ENCODE measurements at places on chromosomes 4 and X.

- DNase-seq, result peak; percentile 21
These were observed 22.9 kb upstream of the CPE start for GRCh38 chr4:165355900-165356300.

GRCh38 chr4:2339458-2340271, 77.8 kb upstream of the MXD4 start:
- DNase-seq, result no peak

- no peak for DNase-seq
These were observed 47.4 kb downstream of the HTRA3 start for GRCh38 chr4:8316911-8317351.

DNA sequence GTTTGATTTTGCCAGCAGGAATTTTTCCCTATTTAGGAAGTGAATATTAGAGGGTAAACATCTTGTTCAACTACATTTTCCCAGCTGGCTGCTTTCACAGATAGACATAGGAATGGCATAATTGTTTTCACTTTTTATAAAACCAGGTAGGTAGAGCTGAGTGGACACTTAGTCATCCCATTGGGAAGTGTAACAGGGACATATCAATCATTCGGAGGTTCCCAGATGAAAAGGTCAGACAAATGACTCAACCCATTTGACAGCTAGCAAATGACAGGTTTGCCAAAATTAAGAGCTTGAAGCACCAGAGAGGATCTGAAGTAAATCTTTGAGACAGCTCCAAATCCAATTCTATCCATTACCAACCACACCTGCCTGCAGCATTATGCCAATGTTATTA, 205.3 kb downstream of the SLC39A8 start:
- no peak for DNase-seq

DNA sequence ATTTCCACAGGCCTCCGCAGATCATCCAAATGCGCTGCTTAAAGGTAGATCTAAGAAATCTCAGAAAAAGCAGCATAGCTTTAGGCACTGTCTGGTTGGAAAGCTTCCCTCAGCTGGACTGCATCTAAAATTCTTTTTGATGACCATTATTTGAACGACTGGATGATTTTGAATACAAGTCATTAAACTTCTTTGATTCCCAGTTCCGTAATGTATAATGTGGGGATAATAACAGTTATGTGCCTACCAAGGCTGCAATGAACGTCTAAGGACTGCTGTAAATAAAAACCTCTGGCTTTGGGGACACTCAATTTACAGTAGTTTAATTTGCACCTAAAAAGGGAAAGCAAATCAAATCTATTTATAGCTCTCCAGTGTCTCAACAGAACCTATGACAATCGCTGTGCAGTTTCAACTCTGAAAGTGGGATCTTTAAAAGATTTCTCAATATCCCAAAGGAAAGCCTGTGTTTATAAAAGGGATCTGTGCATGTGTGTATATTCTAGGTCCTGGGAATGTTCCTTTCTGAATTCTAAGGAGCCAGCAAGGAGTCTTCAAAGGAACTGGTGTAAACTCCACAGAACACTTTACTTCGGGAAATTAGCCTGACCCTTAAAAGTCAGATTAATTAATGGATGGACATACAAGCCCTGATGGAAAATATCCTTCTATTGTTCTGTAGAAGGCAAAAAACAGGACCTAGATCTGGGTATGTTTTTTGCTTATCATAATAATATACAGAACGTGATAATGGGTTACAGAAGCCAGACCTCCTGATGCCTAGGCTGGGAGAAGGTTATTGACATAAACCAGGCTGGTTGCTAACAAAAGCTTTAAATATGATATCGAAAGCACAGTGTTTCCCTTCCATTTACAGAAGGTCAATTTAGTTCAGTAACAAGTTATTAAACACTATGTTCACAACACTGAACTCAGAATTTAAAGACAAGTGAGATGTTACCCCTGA, 53.4 kb downstream of the AFAP1 start:
- DNase-seq, result no peak

- no peak for DNase-seq
These were observed 19.0 kb upstream of the ACSL1 start for GRCh38 chr4:184844742-184845141.

GRCh38 chr4:76558396-76559235, 123.6 kb downstream of the SHROOM3 start:
- no peak for DNase-seq

- peak; percentile 35 for DNase-seq
These were observed 620.9 kb upstream of the GALNT7 start for GRCh38 chr4:172547724-172548123.

DNA sequence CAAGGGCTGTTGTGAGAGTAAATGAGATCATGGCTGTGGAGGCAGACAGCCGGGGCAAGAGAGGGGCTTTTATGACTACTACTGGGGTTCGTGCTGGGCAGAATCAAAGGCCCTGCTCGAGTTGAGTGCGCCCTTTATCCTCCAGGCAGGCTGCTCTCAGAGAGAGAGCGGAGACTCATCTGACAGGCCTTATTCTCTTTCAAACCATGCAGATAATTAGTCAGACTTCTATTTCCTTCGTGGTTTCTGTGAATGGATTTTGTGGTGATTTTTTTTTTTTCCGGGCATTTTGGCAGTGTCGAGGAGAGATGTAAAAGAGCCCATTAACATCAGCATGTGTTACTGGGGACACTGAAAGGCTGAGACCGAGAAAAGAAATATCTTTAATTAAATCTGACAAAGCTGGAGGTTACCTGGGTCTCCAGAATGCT, 73.6 kb downstream of the MED28 start:
- DNase-seq, result no peak

- DNase-seq, result no peak
These were observed 27.4 kb upstream of the CAMK2D start for GRCh38 chr4:113788888-113789287.

DNA sequence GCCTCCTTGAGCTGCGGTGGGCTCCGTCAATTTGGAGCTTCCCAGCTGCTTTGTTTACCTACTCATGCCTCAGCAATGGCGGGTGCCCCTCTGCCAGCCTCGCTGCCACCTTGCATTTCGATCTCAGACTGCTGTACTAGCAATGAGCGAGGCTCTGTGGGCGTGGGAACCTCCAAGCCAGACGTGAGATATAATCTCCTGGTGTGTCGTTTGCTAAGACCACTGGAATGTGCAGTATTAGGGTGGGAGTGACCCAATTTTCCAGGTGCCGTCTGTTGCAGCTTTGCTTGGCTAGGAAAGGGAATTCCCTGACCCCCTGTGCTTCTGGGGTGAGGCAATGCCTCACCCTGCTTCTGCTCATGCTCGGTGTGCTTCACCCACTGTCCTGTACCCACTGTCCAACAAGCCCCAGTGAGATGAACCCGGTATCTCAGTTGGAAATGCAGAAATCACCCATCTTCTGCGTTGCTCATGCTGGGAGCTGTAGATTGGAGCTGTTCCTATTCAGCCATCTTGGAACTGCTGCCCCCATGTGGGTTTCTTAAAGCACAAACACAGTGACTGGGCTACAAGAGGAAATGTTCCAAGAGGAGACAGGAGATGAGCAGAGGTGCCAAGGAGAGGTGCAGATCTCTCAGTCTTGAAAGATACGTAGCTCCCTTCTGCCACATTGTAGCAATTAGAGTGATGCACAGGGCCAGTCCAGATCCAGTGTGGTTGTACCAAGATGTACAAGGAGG, 193.0 kb upstream of the IGFBP7 start:
- DNase-seq, result no peak

DNA sequence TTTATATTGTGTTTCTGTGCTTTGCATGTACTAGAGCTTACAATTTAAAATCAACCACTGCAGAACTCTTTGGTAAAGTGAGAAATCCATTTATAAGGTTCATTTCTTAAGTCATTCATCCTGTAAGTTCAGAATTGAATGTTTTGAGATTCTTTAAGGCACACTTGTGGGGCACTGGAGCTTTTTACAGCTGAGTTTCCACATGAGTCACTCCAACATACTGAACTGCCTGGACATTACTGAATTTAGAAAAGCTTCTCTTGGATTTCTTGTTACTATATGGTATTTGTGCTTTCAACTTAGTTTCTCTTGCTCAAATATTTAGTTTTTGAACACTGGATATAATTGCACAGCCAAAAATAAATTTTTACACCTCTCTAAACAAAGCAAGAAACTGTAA, 226.3 kb downstream of the PACRGL start:
- no peak for DNase-seq

- no peak for DNase-seq
These were observed 113.9 kb downstream of the GPR143 start for GRCh38 chrX:9651737-9652136.

- DNase-seq, result peak; percentile 33
These were observed 26.1 kb downstream of the ARHGEF6 start for GRCh38 chrX:136754651-136755050.

- DNase-seq, result no peak
These were observed 185.2 kb downstream of the ANKRD50 start for GRCh38 chr4:124527364-124527763.

- DNase-seq, result no peak
These were observed 46.1 kb downstream of the MBNL3 start for GRCh38 chrX:132442691-132443090.

DNA sequence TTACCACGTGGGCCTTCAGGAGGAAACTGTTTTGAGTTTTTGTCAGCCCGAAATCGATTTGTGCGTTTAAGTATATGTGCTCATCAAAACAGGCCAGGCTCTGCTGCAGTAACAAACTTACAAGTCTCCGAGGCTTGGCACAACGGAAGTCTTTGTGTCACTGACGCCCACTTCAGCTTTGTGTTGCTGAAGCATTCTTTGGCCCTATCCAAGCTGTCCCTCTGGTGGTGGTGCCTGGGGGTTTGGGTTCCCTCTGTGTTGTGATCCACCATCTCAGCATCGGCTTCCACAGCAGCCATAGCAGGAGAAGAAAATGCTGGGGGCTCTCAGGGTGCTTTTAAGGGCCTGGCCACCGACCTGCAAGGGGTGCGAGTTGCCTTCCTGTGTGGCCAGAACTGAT, 176.4 kb downstream of the PTTG2 start:
- DNase-seq, result no peak

GRCh38 chr4:55175779-55176231, 50.4 kb upstream of the KDR start:
- DNase-seq, result no peak

DNA sequence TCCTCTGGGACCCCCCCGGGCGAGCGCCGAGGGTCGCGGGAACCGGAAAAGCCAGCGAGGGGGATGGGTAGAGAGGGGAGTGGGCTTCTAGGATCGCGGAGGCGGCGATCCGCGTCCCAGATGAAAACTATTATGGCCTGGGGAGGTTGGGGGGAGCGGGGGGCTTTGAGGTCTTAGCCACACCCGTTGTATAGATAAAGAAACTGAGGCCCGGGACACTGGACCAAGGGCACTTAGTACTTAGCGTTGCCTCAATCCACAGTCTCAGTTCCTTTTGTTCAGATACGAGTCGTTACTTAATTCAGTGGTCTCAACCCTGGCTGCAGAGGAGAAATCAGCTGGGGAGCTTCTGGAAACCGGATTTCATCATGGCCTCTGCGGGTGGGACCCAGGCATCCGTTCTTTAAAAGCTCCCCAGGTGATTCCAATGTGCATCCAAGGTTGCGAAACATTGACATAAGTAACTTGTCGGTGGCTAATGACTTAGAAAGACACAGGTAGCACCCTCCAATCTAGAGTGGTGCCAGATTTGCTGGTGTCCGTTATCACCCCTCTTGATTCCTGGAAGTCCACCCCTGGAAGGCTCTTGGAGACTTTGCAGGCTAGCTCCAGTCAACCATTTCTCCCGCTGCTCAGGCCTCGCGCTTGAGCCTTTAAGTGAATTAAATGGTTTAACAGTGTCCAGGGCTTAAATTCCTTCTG, 90.7 kb downstream of the GEMIN8 start:
- no peak for DNase-seq

DNA sequence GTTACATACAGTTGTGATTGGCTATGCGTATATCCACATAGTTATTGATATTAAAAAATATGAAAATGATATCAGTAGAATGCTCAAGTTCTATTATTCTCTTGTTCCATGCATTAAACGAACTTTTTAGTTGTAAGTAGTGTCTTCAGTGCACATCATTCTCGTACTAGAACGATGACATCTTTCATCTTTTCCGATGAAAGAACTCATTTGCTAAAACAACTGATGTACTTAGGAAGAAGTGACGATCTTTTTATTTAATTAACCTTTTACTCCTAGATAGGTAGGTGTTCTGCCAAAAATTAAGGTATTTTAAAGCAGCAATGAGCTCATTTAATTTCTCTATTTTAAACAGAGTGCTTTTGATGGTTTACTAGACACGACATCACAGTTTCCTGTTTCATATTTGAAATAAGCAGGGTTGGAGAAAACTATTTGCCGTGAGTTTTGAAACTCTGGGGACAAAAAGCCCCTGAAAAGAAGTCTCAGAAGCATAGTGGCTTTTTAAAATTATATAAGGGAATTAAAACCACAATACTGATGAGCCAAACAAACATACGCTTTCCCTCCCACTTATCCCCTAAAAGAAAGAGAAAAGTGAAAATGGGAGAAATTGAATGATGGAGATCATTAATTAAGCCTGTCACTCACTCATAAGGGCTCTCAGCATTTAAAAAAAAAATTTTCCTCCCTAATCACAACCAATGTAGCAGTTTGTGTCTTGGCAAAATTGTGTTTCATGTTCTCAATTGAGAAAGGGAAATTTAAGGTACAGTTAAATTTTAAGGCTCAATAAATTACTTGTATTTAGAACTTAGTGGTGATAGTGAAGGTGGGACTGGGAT, 25.6 kb downstream of the SPRY1 start:
- no peak for DNase-seq

GRCh38 chr4:160709546-160709945, 1454.3 kb downstream of the FSTL5 start:
- DNase-seq, result no peak

- DNase-seq, result no peak
These were observed 24.6 kb upstream of the CD40LG start for GRCh38 chrX:136623396-136623795.

DNA sequence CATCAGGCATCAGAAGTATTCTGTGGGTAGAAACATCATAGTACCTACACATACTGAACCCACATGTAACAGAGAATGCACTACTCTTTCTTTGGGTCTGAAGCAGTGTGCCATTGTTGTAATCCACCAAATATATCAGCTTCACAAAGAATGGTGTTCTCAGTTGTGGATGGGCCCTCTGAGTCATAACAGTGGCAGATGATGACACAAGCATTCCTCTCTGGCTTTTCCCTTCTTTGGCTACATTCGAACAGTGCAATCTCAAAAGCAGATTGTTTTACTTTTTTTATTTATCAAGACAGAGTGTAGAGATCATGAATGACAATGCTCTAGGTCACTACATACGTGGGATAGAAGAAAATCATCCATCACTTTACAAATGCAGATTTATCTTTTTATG, 247.2 kb upstream of the EPHA5 start:
- DNase-seq, result no peak

Measured in NCI-H1105 (cell line).